Occipital lobe (tissue), 3 donors: ENCODE measurements at places on chromosomes 2 and 18.

DNA sequence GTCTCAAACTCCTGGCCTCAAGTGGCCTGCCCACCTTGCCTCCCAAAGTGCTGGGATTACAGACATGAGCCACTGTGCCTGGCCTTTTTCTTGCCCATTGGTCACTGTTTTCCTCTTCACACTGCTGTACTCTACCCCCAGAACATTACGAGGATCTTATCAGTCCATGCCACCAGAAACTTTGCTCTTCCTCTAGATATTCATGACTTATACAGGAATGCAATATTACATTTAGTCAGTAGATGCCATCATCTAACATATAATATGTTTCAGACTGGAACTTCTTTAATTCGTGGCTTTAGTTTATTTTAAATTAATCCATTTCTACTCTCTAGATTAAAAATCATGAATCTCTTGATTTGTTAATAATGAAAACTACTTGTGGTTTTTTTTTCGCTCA, 135.5 kb downstream of the COMMD1 start:
- no peak for DNase-seq

DNA sequence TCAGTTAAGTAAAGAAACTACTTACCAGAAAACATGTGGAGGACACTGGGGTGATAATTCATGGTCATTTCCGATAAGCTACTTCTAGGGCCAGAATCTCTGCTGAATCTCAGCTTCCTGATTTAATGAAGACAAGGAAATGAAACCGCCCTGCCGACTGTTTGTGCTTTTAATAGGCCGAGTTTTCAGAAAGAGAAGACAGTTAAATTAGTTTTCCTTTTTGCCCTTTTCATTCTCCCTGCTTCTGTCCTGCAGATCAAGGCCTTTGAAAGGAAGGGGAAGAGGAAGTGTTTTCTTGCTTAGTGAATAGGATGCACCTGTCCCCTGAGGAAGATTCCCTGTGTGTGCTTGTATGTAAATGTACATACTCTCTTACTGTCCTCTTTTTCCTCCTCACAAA, 126.6 kb downstream of the SH3RF3 start:
- no peak for DNase-seq

DNA sequence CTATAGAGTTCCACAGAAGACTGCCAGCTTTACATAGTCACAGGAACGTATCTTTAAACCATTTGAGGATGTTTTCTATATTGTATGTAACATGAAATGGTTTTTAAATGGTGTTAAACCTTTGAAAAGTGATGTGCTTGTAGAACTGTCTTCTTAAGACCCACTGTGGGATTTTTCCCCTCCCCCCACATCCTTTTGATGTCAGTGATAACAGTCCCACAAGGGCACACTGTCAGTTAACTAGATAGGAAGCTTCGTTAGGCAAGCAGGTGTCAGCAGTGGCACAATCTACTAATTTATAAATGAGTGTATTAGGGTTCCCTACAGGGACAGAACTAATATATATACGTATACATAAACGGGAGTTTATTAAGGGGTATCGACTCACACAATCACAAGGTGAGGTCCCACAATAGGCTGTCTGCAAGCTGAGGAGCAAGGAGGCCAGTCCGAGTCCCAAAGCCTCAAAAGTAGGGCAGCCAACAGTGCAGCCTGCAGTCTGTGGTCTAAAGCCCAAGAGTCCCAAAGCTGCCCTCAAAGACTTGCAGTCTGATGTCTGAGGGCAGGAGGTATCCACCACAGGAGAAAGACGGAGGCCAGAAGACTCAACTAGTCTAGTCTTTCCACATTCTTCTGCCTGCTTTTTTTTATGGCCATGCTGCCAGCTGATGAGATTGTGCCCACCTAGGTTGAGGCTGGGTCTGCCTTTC, 23.8 kb upstream of the HNRNPLL start:
- DNase-seq, result no peak

GRCh38 chr2:101157272-101157671, 6.1 kb upstream of the TBC1D8 start:
- no peak for DNase-seq

- no peak for DNase-seq
These were observed 62.1 kb downstream of the HNMT start for GRCh38 chr2:138026111-138027020.

GRCh38 chr2:100224988-100225710, 82.8 kb upstream of the AFF3 start:
- DNase-seq, result no peak

DNA sequence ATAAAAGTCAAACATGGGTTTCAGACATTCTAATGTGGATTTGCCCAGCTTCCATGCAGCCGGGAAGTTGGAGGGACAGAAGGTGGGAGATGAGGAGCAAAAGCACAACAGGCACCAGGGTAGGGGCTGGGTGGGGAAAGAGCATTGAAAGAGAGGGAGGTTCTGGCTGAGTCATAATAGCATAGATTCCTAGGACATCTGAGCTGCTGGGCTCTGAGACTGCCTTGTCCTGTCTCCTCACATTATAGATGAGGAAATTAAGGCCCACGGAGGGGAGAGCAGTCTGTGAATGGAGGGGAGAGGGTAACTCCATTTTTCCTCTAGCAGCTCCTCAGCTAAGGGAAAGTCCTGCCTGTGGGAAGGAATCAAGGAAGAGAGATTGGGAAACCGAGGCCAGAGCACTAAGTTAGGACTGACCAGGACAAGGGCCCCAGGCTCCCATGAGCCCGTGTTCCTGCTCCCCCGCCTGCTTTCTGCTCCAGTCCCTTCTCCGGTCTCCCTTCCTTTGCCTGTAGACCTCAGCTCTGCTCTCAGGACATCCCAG, 26.2 kb downstream of the SH2D6 start:
- DNase-seq, result no peak

GRCh38 chr18:41457765-41458326, 497.2 kb upstream of the PIK3C3 start:
- no peak for DNase-seq

GRCh38 chr2:158998551-158999248, 30.3 kb downstream of the TANC1 start:
- peak; percentile 22 for DNase-seq

- no peak for DNase-seq
These were observed 78.2 kb downstream of the C1D start for GRCh38 chr2:67984600-67984999.

- no peak for DNase-seq
These were observed 2.8 kb downstream of the FOSL2 start for GRCh38 chr2:28395334-28396061.

DNA sequence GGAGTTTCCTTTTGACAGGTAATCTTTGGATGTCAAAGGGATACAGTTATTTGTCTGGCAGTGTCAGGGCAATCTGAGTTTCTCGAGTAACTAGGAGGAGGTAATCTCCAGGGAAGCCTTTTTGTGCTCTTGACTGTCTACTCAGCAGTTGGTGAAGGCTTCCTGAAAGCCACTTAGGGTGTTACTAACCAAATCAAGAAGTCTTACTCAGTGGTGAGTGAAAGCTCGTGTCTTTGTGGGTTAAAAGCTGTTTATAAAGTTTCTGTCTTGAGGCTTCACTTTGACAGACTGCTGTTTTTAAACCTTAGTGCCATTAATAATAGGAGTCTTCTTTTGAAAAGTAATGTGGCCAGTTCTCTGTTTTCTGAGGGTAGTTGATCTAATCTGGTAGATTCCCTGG, 1.7 kb downstream of the THSD7B start:
- no peak for DNase-seq

DNA sequence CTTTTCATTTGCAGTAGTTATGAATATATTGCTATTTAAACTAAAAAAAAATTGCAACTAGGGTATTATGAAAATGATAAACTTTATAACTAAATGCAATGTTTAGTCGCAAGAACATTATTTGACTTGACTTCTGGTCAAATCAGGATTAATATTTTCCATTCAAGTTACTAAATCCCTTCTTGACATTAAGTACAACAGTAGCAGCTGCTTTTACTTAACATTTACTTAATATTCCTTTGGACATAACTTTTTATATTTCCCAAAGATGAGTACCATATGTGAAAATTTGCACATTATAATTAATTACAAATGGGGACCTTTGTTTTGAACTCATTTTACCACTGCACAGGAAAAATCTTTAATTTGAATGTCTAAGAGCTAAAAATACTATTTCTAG, 74.0 kb downstream of the PMS1 start:
- no peak for DNase-seq

DNA sequence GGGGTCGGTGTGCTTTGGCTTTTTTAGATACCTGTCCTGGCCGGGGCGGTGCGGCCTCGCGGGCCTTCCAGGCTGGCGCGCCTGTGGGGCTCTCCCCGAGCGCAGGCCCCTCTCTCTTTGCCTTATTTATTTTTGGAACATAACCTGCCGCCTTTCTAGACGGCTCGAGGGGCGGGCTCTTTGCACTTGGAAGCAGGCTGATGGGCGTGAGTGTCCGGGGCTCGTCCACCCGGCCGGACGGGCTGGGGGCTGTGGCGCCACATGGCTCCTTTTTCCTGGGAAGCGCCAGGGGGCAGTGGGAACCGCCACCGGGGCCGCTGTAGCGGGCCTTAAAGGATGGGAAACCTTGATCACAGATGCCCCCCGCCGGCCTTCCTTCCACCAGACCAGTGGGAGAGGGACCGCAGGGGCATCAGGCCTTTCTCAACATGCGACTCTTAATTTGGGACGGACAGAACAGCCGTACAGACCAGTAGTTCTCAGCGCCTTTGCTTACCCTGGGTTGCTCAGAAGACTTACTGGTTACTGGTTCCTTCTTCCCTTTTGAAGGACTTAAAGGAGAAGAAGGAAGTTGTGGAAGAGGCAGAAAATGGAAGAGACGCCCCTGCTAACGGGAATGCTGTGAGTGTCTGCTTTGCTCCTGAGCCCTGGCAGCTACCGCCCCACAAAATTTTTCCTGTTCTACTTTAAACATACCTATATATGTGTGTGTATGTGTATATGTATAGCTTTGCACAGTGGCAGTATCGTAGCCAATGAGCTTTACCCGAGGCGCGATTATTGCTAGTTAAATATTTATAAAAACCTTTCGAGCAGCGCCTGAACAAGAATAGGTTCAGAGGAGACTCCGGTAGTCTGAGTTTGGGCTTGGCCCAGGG, 2.7 kb downstream of the PTMA start:
- DNase-seq, result no peak

- DNase-seq, result no peak
These were observed 1328.9 kb upstream of the TMEFF2 start for GRCh38 chr2:193523662-193524061.

DNA sequence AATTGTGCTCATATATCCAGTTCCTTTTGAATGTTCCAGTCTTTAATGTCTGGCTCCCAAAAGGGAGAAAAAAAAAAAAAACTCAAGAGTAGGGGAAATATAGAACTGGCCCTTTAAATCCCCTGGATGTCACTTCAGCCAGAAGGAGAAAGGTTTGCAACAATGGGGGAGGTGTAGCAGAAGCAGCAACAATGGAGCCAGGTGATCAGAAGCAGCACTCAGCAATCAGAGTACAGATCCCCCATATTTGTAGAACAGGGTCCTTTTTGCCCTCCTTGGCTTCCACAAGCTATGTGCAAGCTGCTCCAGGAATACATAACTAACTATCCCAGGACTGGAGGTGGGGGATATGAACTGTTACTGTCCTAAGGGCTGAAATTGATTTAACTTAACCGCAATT, 25.8 kb upstream of the ZNF397 start:
- DNase-seq, result no peak

- no peak for DNase-seq
These were observed 3.4 kb downstream of the SDC1 start for GRCh38 chr2:20221555-20221973.

DNA sequence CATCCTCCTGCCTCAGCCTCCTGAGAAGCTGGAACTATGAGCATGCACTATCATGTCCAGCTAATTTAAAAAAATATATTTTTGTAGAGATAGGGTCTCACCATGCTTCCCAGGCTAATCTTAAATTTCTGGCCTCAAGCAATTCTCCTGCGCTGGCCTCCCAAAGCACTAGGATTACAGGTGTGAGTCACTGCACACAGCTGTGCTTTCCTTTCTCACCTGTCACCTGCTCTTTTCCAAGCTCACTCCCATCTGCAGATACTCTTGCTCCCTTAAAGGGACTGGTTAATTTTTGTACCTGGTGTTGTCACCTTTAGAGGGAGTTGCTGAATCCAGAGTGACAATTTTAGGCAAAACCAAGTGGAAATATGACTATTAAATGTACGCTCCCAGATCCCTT, 178.2 kb downstream of the LOXHD1 start:
- no peak for DNase-seq

GRCh38 chr18:56565551-56566345, 72.6 kb downstream of the TXNL1 start:
- no peak for DNase-seq
